ENCODE measurements at places on chromosomes 7 and 10.
A peak's percentile ranks its signal among the peaks of the same experiment; 100 is the strongest.

DNA sequence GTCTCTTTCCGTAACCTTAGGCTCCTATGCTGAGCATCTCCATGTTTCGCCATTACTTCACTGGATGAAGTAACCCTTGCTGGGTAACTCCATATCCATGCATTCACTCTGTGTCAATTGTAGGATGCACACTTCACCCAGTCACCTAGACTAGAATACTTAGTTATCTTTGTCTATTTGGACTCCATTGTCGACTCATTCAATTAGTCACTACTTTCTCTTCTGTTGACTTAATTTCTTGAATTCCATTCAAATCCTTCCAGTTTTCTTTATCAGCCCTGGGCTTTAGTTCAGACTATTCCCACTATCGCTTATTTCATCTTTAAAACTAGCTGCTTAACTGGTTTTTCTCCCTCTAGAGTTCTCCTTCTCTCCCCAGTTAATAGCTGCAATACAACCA is 111.3 kb upstream of the TNS3 start:
- DNase-seq, result peak; percentile 76

- DNase-seq, result no peak
Observed at GRCh38 chr7:50346545-50347497, 42.3 kb downstream of the IKZF1 start.

- DNase-seq, result no peak
Observed at GRCh38 chr10:110572862-110573261, 5.4 kb downstream of the SMC3 start.

GRCh38 chr7:32476816-32477648 is 13.1 kb downstream of the LSM5 start:
- DNase-seq, result no peak

GRCh38 chr7:94276027-94276426 is 118.7 kb upstream of the COL1A2 start:
- DNase-seq, result peak; percentile 46

DNA sequence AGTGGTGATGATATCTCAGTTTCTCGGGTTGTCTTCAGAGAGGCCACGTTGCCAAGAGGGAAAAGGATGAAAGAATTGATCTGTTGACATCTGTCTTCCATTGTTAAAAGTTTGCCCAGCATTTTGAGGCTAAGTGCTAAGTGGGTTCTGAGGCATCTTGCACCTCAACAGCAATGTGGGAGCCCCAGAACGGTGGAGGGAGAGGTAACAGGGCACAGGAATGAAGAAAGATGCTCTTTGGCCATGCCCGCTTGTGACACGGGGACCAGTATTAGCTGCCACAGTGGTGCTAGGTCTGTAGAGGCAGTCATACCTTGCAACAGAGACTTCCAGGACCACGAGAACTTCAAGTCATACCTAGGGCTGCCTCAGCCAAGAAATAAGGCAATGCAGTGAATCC is 106.6 kb upstream of the NUPR2 start:
- DNase-seq, result no peak

DNA sequence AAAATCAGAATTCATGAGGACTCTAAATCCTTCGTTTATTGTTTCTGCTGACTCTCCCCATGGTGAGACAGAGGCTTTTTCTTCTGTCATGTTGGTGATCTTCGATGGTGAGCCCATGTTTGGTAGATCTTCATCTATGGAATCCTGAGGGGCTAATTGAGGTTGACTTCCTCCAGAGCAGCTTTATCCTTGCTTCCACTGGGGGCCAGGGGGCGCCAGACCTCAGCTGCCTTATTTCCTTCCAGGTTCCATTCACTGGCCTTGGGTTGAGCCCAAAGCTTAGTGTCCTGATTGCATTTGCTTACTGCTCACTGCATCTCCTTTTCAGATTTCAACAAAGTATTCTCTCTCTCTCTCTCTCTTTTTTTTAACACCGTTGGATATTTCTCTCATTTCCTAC is 80.7 kb downstream of the GCC1 start:
- DNase-seq, result peak; percentile 16

DNA sequence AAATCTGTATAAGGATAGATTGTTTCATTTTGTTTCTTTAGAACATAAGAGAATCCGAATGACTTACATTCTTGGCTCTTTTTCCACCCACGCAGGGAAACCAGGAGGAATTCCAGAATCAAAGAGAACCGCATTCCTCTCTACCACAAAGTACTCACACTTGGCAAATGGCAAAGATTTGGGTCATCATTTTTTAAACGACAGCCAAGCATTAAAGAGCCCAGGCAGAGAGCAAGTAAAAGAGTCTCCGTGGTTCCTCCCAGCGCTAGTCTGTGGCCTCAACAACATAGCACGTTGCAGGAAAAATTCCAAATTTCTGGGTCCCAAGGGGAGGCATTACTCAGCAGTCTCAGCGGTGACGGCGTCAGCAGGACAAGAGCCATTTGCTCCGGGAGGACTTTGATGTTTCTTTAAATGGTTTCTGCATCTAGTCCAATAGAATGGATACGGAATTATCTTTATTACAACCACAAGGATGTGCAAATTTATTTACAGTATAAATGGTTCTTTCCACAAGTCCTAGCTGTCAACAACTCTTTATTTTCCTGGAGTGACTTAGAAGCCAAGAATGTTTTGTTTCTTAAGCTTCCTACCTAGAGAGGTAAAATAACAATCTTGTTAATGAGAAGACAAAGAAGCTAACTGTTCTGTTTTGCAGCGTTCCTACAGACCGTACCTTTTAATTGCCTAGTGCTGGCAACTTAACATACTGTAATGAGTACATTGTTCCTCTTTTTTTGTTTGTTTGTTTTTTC is 232.5 kb downstream of the SKIDA1 start:
- peak; percentile 98 for DNase-seq

DNA sequence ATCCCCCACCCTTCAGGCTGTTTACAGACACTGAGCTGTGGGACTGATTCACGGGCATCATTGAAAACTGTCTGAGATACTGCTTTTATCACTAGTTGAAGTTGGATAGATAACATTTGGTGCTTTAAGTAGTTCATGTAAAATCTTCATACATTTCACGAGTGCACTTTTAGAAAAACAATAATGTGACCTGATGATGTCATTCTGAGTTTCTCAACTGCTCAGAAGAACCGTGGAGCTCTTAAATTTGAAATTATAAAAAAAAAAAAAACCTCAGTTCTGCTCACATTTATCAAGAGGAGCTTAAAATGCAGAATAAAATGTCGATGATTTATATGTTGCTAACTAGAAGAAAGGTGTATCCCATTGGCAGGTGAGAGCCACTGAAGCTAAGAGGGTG is 81.5 kb downstream of the GALNT11 start:
- no peak for DNase-seq

DNA sequence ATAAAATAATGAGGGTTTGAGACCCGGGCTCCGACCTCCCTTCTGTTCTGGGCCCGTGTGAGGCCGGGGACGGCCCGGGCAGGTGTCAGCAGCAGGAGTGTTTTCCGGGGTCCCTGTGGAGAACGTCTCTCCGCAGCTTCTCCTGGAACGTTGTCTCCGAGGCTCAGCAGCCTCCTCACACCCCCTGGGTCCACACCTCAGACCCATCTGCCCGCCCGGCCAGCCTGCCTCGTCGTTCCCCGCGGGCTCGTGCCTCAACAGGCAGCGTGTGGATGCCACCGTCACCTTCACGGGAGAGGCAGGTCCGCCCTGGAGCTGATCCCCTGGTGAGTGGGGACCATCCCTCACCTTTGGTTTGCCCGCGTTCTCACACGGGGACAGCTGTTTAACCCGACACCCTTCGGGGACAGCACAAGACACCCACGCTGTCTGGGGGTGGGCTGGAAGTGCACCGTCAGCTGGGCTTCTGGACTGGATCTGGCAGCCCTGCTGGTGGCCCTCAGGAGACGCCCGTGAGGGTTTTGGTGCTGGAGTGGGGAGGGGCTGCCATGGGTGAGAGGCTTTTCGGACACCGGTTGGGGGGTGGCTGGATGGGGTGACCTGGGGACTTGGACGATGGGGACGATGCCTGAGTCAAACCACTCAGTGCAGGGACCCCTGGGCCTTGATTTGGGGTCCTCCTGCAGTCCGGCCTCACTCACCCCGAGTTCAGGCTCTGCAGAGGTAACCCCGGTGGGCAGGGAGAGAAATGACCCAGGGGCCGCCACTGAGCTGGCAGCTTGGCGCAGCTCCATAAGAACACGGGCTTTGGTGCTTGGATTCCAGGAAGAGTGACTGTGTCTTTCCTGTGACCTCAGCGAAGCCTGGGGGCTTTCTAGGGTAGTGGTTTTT is 131.7 kb downstream of the DNAJB6 start:
- DNase-seq, result no peak

- DNase-seq, result no peak
Observed at GRCh38 chr10:4076983-4077382, 292.0 kb upstream of the KLF6 start.

- no peak for DNase-seq
Observed at GRCh38 chr7:73526896-73527821, 5.1 kb upstream of the BAZ1B start.

DNA sequence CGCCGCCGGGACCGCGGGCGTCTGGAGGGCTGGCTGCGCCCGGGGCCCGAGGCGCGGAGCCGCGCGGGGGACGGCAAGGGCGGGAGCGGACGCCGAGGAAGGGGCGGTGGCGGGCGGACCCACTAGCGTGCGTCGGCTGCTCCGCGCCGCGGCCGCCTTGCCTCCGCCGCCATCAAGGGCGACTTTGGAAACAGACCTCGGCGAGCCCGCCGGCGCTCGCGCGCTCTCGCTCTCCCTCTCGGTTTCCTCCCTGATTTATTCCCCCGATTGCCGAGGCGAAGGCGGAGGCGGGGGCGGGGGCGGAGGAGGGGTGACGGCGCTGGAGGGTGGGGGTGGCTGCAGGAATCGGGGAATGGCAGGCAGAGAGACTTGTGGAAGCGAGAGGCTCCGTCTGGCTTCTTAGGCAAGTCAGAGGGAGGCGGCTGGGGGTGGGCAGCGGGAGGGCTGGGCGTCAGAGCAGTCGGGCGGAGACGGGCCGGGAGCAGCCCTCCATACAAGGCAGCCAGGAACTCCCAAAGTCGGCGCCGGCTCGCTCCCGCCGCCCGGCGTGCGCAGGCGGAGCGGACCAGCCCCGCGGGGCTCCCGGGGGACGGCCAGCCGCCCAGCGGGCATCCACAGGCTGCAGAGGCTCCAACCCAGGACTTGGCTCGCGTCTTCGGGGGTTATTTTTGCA is at the start of gene CACNA2D1:
Gene CACNA2D1 (minus strand): TSS at position 231 of the 673 bp plus-strand sequence.
- peak; percentile 86 for DNase-seq

DNA sequence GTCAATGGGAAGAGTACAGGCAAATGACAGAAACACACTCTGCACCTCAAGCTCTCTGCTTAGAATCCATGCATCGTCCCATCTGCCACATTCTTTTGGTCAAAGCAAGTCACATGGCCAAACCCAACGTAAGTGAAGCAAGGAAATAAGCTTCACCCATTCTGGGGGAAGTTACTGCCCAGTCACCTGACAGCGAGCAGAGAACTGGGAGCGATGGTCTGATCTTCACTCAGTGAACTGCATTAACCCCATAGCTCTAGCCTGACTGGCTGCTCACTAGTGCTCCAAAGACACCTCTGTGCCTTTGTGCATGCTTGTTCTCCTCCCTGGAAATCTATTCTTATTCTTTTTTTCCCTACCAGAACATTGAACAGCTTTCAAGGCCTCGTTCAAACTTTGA is 89.9 kb downstream of the APBB1IP start:
- DNase-seq, result no peak

GRCh38 chr10:132434405-132435005 is 37.5 kb downstream of the PWWP2B start:
- DNase-seq, result no peak

- peak; percentile 13 for DNase-seq
Observed at GRCh38 chr7:20786779-20787659, at the start of gene SP8. TSS of gene SP8 (minus strand) at chr7:20786886. CDS start at chr7:20786798, 88 bp downstream.

DNA sequence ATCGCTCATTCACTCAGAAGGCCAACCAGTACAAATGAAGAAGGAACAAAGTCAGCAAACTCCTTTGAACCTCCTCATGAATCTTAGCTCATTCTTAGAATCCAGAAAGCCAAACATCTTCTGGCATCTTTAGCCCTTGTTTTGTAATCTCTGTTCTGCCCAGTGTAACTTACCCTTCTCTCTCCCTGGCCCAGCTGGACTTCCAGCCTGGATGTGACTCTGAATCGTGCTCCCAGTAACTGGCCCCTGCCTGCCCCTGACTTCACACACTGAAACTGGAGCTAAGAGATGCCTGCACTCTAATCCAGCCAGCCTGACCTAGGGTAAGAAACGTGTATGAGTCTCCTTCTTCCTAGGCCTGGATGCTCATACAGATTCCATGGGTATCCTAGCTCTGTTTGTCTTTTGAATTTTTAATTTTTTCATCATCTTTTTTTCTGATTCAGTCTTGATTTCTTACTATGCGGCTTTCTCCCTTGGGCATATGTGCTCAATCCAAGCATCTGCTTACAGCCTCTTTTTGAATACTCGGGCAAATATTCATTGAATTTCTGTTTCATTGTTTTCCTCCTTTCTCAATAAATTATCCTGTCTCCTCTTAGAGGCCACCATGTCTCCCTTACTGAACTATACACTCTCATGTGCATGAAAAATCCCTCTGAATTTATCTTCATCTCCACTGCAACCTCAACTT is 845.6 kb upstream of the AUTS2 start:
- no peak for DNase-seq

DNA sequence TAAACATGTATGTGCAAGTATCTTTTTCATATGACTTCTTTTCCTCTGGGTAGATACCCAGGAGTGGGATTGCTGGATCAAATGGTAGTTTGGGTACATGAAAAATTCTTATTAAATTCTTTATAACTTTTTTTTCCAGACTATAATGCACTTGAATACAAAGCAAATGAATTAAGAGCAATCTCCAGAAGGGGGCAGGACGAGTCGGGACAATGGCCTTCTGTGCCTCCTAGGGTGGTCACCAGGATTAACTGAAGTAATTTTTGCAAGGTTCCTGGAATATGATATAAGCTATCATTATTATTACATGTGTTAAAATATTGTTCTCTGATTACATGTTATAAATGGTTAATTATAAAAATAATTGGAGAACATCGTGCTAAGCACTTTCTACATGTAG is 127.2 kb downstream of the PPP1R17 start:
- no peak for DNase-seq

DNA sequence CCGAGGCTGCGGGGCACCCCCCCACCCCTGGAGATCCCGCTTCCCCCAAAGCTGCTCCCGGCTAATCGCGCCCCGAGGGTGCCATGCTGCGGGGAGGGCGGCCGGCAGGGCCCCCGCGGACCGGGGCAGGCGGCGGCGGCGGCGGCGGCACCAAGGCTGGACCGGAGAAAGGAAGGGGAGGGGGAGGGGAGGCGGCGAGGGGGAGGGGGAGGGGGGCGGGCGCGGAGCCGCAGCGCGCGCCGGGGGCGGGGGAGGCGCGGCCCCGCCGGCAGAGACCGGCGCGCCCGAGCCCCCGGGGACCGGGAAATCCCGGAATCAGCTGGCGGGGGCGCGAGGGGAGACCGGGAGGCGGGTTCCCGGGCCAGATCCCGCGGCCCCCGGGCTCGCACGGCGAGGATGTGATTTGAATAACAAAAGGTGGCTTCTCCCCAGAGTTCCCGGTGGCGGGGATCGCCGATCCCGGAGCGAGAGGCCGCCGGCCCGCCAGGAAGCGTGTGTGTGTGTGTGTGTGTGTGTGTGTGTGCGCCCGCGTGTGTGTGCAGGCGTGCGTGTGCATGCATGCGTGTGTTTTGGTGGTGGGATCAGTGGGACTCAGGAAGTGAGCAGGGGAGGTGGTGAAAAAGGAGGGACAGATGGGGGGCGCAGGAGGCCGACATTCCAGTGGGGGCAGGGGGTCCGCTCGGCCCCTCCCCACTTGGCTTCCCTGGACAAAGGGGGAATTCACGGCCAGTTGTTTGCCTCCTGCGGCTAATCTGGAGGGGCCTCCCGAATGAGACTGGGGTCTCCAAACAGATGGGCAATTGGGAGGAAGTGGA is 99.5 kb downstream of the HIP1 start:
- peak; percentile 28 for DNase-seq
